Astrocyte (in vitro differentiated cells and primary cell): ENCODE measurements at places on chromosomes 6 and 20. TPM values are rescaled to one million over a fixed set of nuclear protein-coding genes. Genes with fewer than 3 reads are reported as not detected.

The SLC25A27 gene
- total RNA-seq: 4.3 and 4.4 TPM in 2 replicates

The CBLN4 gene
- total RNA-seq: not detected in 2 replicates

DNA sequence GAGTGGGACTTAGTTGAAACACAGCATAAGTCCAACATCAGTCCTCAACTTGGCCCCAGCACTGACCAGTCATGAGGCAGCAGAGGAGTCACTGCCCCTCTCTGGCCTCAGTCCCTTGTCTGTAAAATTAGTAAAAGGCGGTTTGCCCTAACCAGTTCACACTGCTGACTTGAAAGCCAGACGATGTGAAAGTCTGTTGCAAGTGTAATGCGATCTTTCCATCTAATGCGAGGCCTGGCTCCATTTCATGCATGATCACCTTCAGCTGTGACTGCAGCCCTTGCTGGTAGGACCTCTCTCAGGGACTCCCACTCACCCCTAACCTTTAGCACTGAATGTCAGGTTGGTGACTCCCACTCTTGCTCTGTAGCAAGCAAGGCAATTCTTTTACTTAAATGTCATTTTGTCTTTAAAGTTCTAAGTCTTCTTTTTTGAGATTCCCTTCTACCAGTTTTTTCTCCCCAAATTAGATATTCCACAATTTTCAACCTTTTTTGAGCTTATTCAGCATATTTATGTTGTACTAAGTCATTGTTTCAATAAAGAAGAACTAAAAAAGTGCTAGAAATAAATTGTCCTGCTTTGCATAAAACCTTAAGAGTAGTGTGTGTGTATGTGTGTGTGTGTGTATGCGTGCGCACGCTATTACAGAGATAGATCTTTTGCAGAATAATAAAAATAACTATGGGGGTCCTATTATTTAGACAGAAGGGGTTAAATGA, 245.5 kb downstream of the PACRG start:
- DNase-seq: no peak

- DNase-seq: peak; percentile 77
Measured at GRCh38 chr6:166515072-166515810, 71.2 kb downstream of the RAMACL start.
